ENCODE measurements at places on chromosomes 11 and 22. TPM values are rescaled to one million over a fixed set of nuclear protein-coding genes. Genes with fewer than 3 reads are reported as not detected.
A peak's percentile ranks its signal among the peaks of the same experiment; 100 is the strongest.

DNA sequence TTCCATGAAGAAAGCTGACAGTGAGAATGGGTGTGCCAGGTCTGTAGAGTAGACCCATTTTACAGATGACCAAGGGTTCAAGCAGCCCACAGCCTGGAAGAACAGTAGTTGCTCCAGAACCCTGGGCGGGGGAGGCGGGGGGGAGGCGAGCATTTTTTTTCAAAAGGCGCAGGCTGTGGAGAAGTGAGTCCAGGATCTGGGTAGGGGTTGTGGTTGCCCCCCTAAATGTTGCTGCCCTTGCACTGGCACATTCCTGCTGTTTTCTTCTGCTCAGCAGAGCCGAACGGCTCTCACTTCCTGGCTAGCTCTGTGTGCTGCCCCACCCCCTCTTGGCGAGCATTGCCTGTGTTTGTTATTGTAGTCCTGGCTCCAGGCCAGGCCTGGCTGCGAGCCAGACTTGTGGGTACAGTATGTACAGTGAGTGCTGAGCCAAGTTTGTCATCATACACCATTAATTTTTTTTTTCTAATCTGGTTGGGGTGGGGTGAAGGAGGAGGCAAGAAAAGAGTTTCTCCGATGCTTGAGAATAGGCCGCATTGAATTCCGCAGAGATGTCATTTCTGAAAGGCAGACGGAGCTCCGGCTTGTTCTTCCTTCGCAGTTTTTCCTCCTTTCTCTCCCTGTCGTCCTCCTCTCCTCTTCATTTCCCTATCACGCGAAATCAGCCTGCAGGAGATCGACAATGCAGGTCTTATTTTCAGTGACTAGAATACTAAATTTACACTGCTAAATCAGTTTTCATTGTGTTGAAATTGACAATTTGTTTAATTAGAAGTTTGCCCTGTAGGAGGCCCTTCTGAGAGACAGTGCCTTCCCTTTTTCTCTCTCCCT, 100.5 kb downstream of the ZBTB16 start:
- H3K27ac ChIP-seq = peak overlapping the region; percentile 98
- no peak overlapping the region for H3K4me3 ChIP-seq
- peaks cover 96% of the 10 kb centered on the region for H3K4me1 ChIP-seq
- H3K36me3 ChIP-seq = no peaks in the 10 kb centered on the region

GRCh38 chr11:33507967-33508366, 192.7 kb downstream of the C11orf91 start:
- no peaks in the 10 kb centered on the region for H3K36me3 ChIP-seq
- H3K27me3 ChIP-seq = no peaks in the 10 kb centered on the region
- no peak overlapping the region for H3K4me3 ChIP-seq
- peak; percentile 61 for DNase-seq
- no peak overlapping the region for H3K27ac ChIP-seq

- no peaks in the 10 kb centered on the region for H3K27me3 ChIP-seq
- H3K27ac ChIP-seq = no peak overlapping the region
- H3K4me3 ChIP-seq = no peak overlapping the region
- DNase-seq = no peak
These were observed 25.1 kb downstream of the OR2AG2 start for GRCh38 chr11:6746626-6747025.

DNA sequence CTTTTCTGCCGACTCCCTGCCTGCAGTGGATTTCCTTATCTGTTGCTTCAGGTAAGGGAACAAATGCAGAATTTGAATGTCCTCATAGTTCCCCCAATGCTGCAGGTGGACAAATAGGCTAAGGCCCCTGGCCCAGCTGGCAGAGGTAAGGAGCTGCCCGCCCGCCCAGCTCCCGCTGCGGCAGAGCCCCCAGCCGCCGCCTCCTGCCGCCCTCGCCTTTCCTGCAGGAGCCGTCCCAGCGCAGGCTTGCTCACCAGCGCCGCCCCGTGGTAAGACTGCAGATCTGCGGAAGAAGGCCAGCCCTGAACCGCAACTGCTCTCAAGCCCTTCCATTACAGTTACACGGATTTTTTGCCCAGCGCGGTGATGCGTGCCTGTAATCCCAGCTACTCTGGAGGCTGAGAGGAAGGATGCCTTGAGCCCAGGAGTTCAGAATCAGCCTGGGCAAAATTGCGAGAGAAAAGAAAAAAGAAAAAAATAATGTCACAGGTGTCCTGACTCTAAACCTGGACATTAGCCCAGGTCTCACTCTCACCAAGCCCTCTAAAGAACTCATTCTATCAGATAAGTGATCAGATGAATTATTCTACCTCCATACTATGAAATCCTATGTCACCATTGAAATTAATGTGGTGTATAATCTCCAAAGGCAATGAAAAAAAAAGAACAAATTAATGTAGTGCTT, 51.2 kb upstream of the EMID1 start:
- H3K36me3 ChIP-seq = no peaks in the 10 kb centered on the region
- peaks cover 10% of the 10 kb centered on the region for H3K4me1 ChIP-seq
- peak; percentile 74 for DNase-seq
- no peaks in the 10 kb centered on the region for H3K27me3 ChIP-seq

- no peak overlapping the region for H3K27ac ChIP-seq
- DNase-seq = no peak
- H3K27me3 ChIP-seq = no peaks in the 10 kb centered on the region
- no peak overlapping the region for H3K4me3 ChIP-seq
- H3K4me1 ChIP-seq = peaks cover 5% of the 10 kb centered on the region
- no peaks in the 10 kb centered on the region for H3K36me3 ChIP-seq
These were observed 492.6 kb downstream of the MIAT start for GRCh38 chr22:27149921-27150543.

- H3K36me3 ChIP-seq = no peaks in the 10 kb centered on the region
- no peak overlapping the region for H3K4me3 ChIP-seq
- peak overlapping the region; percentile 80 for H3K27ac ChIP-seq
- H3K4me1 ChIP-seq = peaks cover 32% of the 10 kb centered on the region
- no peaks in the 10 kb centered on the region for H3K27me3 ChIP-seq
These were observed 42.1 kb upstream of the KLHL35 start for GRCh38 chr11:75474878-75475766.

DNA sequence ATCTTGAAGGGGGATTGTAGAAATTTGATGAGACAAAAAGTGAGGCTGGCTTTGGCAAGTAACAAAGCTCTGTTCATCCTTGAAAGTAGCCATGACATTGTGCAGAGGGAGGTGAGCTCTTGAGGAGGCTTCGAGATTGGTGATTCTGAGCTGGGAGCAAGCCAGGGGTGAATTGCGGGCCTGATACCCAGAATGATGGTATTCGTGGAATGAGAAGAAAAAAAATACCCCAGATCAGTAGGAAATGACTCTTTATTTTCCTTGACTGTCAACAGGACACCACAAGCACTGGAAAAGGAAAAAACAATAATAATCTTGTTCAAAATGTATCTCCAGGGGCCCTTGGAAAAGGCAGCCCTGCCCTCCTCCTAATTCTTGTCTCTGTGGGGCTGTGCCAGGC, 62.7 kb downstream of the TSPAN18 start:
- H3K4me3 ChIP-seq = no peak overlapping the region
- no peak for DNase-seq
- H3K36me3 ChIP-seq = no peaks in the 10 kb centered on the region
- no peak overlapping the region for H3K27ac ChIP-seq
- H3K27me3 ChIP-seq = no peaks in the 10 kb centered on the region
- no peaks in the 10 kb centered on the region for H3K4me1 ChIP-seq

The RAG2 gene
- not detected for total RNA-seq

DNA sequence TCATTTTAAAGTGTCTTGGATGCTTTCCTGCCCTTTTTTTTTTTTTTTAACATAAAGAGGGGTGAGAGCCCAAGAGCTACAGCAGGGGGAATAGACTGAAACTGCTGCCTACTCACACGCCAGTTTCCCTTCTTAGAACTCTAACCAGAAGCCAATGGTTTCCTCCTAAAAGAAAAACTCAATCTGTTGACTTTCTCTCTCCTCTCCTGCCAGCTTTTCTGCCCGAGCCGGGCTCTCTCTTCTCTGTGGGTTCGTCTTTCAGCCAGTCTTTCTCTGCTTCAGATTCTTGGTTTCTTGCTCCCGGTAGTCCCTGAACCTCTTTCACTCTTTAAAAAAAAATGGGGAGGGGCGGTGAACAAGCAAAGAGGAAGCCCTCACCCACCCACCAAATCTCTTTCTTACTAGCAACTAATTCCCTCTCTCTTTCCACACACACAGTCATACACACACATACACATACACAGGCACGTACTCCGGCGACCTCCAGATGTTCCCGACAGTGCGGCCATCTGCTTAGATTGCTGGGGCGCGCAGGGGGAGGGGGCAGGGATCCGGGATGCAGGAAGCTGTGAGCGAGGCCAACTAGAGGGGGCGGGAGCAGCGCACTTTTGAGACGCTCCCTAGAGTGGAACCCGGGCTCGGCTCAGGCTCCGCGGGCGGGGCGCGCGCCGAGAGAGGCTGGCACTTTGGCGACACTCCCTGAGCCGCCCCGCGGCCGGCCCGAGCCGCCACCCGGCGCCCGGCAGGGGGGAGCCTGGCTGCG, 444 bp upstream of the TSKU start:
- H3K36me3 ChIP-seq = no peaks in the 10 kb centered on the region
- H3K27me3 ChIP-seq = no peaks in the 10 kb centered on the region
- peak; percentile 83 for DNase-seq
- H3K4me1 ChIP-seq = peaks cover 46% of the 10 kb centered on the region
- H3K27ac ChIP-seq = peak overlapping the region; percentile 78

GRCh38 chr11:11382858-11383532, 29.9 kb upstream of the CSNK2A3 start:
- no peaks in the 10 kb centered on the region for H3K36me3 ChIP-seq
- no peak overlapping the region for H3K4me3 ChIP-seq
- H3K4me1 ChIP-seq = no peaks in the 10 kb centered on the region
- no peak for DNase-seq

DNA sequence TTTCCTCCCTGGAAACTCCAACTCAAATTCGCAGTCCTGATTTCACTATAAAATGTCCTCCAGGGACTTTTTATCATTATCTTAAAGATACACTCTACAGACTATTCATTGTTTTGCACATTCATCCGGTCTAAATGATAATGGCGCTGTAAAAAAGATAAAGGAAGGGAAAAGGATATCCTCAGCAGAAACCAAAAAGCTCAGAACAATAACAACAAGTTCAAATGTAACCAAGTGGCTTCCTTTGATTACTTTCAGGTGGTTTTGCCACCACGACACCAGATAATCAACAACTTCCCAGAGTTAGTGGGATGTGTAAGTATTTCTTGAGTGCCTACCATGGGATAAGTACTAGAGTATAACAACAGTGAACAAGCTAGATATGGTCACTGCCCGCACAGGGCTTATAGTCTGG, 26.3 kb downstream of the PRCP start:
- H3K27me3 ChIP-seq = no peaks in the 10 kb centered on the region
- no peaks in the 10 kb centered on the region for H3K4me1 ChIP-seq
- no peak for DNase-seq
- H3K27ac ChIP-seq = no peak overlapping the region
- H3K4me3 ChIP-seq = no peak overlapping the region

DNA sequence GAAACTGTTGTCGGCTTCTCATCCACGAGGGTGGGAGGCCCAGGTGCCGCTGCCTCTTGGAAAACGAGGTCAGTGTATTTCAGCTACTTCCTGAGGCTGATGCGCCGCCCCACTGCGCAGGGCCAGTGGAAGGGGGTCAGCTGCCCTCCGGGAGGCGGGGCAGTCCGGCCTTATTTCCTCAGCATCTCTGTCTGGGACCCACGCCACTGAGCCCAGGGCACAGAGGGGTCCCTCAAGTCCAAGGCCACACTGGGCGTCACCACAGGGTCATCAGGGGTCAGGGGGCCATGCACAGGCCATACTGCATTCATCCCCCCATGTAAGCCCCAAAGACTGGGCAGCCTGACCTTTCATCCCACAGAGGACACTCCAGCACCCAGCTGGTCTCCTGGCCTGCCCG, 12.1 kb downstream of the RTN4R start:
- no peaks in the 10 kb centered on the region for H3K4me1 ChIP-seq
- no peak overlapping the region for H3K4me3 ChIP-seq
- H3K36me3 ChIP-seq = no peaks in the 10 kb centered on the region
- H3K27me3 ChIP-seq = no peaks in the 10 kb centered on the region

DNA sequence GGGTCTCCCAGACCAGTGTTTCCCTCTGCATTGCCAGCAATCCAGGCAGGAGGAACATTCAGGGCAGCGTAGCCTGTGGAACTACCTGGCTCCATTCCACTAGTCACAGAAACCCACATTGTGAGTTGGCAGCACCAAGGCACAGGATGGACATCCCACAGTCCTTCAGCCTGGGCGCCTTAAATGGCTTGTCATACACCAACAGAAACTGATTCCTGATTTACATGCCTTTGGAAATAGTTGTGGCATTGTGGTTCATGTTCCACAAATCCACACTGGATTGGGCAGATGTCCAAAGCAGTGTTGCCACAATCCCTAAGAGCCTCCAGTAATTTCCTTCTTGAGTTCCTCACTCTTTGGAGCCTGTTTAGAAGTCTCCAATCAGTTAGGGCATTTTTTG, 225.6 kb downstream of the BLID start:
- DNase-seq = no peak
- H3K4me3 ChIP-seq = no peak overlapping the region
- no peaks in the 10 kb centered on the region for H3K4me1 ChIP-seq
- no peak overlapping the region for H3K27ac ChIP-seq

The NPAS4 gene
- not detected for total RNA-seq

GRCh38 chr22:39471381-39472141, 14.7 kb downstream of the MGAT3 start:
- no peaks in the 10 kb centered on the region for H3K27me3 ChIP-seq
- DNase-seq = no peak
- H3K27ac ChIP-seq = no peak overlapping the region
- H3K4me1 ChIP-seq = peaks cover 33% of the 10 kb centered on the region

The KRTAP5-5 gene
- total RNA-seq = not detected

DNA sequence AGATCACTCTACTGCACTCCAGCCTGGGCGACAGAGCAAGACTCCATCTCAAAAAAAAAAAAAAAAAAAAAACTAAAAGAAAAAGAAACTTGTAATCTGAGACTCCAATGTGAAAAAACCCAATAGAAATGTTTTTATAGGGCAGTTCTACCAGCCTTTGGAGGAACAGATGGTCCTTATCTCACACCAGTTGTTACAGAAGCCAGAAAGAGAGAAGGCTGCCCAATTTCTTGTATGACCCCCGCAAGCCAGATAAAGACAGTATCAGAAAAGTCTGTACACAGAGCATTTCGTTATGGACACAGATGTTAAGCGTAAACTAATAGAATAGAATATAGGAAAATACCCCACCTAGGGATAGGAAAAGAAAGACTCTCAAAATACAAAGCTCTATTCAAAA, 11.3 kb upstream of the TSGA10IP start:
- no peak overlapping the region for H3K27ac ChIP-seq
- H3K36me3 ChIP-seq = no peaks in the 10 kb centered on the region
- no peaks in the 10 kb centered on the region for H3K27me3 ChIP-seq
- no peaks in the 10 kb centered on the region for H3K4me1 ChIP-seq
- DNase-seq = no peak
- no peak overlapping the region for H3K4me3 ChIP-seq

GRCh38 chr22:46297151-46297812, 612 bp downstream of the GTSE1 start:
- H3K36me3 ChIP-seq = no peaks in the 10 kb centered on the region
- peak; percentile 35 for DNase-seq
- H3K4me3 ChIP-seq = no peak overlapping the region
- H3K4me1 ChIP-seq = peaks cover 18% of the 10 kb centered on the region
- no peaks in the 10 kb centered on the region for H3K27me3 ChIP-seq
- H3K27ac ChIP-seq = no peak overlapping the region

All from body of pancreas (tissue), 4 donors.